ENCODE measurements at places on chromosomes 11 and 22.

DNA sequence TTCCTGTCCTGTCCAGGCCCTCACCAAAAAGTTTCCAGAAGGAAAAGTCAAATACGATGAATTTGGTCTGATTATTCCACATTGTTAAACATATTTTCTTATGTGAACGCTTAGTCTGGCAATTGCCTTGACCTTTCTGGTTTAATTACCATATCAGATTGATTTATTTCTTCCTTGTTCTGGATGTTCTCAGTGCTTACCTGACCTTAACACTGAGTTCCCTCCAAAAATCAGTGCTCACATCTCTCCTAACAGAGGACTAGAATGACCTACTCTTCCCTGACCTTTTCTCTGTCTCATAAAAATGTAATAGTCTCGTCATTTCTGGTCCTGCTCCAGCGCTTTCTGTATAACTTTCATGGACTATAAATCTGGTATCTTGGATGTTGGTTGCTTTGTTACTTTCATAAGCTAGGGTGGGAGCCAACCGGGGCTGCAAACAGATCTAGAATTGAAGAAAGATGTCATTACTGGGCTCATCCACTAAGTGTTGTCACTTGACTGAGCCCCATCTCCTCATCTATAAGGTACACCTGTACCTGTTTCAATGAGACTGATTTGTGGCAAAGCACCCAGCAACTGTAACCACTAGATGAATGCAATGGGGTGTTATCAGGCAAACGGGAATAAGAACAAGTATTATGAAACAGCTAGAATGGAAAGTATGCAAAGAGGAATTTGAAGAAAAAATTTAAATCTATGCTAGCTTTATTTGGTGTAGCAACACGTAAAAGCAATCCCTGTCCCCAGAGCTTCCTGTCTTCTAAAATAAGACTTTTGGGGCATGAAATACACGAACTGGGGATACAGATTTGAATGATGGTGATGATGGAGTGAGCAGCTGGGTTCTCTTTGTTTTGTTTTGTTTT, 2.4 kb downstream of the FADS2 start:
- peak; percentile 59 for DNase-seq

- no peak for DNase-seq
Measured at GRCh38 chr22:41885516-41885915, 29.4 kb downstream of the SHISA8 start.

GRCh38 chr22:39534591-39535356, 2.2 kb upstream of the RPS19BP1 start:
- DNase-seq: peak; percentile 88

GRCh38 chr11:65445604-65446445, 23.2 kb downstream of the NEAT1 start:
- no peak for DNase-seq

- no peak for DNase-seq
Measured at GRCh38 chr22:42190274-42190673, 59.7 kb upstream of the CYP2D6 start.

- DNase-seq: no peak
Measured at GRCh38 chr11:125141178-125141577, 23.4 kb upstream of the PKNOX2 start.

GRCh38 chr11:64614917-64615316, 23.9 kb downstream of the SLC22A12 start:
- no peak for DNase-seq

DNA sequence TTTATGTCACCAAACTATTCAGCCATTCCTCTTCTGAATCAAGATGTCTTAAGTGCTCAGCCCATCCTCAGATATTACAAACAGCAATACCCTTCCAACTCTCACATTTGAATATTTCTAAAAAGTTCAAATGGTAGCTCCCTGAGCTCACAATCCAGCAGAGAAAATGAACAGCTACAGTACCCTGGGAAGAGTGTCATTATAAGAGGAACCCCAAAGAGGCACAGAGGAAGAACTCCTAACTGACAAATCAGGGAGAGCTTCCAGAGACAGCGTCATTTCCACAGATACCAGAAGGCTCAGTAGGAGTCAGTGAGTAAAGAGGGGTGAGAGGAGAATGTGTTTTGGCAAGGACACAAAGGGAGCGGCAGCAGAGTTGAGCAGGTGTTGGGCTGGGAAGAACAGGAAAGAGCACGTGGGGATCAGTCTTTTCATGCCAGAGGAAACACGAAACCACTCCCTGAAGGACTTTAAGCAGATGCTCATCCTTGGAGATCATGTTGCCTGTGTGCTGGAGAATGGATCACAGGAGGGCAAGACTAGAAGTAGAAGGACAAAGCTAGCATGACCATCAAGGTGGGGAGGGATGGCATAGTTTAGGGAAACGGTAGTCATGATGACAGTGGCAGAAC, 4.3 kb downstream of the CLTCL1 start:
- DNase-seq: no peak

DNA sequence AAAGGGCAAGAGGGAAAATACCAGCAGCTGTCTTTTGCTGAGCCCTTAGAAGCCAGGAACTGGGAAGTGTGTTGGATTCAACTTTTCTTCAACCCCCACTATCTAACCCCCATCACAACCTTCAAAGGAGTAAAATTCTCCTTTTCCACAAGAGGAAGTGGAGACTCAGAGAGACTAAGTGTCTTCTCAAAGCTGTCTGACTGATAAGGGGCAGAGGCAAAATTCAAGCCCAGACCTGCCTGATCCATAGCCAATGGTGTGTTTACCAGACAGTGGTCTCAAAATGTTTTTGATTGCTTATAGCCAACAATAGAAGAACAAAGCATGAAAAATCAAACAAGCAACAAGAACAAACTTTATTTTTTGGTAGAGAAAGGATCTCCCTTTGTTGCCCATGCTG, 707.0 kb downstream of the NTM start:
- no peak for DNase-seq

- no peak for DNase-seq
Measured at GRCh38 chr11:70226183-70226582, 23.1 kb downstream of the FADD start.
